ENCODE measurements at places on chromosomes 5 and 9.

DNA sequence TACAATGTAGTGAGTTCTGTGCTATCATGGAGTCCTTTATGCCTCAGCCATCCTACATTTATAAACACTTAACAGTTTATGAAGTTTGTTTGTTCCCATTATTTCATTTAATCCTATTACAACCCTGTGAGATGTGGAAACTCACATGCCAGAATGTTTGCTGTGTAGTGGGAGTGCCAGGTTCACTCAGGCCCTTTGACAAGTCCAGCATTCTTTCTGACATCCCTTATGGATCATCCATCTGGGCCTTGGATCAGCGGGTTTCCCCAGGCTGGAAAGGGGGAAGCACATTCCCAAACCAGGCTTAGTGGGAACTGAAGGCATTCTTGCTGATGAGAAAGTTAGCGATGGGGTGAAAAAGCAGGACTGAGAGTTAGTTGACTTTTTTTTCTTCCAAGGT, 128.1 kb upstream of the OTULINL start:
- DNase-seq, result no peak

DNA sequence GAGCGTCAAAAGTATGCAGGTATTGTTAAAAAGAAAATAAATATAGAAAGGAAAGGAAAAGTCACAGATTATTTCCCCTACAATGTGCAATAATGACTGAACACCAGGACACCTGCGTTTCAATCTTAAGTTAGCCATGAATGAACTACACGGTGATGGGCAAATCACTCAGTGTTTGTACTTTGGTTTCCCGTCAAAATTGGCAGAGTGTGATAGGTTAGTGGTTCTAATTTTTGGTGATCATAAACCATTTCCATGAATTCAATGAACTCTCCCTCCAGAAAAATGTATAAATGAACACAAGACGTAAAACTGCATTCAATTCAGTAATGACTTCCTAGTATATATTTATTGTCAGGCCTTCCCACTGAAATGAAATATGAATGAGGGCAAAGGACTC, 59.0 kb upstream of the ITGA1 start:
- no peak for DNase-seq

- DNase-seq, result no peak
These were observed 8.6 kb downstream of the PDGFRB start for GRCh38 chr5:150146862-150147601.

- no peak for DNase-seq
These were observed 15.5 kb upstream of the HSD17B3 start for GRCh38 chr9:96317335-96317980.

- DNase-seq, result no peak
These were observed 14.2 kb upstream of the ZNF608 start for GRCh38 chr5:124760608-124761007.

DNA sequence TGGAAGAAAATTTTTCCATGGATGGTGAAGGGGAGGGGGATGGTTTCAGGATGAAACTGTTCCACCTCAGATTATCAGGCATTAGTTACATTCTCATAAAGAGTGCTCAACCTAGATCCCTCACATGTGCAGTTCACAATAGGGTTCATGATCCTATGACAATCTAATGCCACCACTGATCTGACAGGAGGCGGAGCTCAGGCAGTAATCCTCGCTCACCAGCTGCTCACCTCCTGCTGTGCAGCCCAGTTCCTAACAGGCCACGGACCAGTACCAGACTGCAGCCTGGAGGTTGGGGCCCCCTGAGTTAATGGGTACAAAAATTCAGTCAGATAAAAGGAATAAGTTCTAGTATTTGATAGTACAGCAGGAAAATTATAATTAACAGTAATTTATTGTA, 337.2 kb downstream of the NPR3 start:
- no peak for DNase-seq

DNA sequence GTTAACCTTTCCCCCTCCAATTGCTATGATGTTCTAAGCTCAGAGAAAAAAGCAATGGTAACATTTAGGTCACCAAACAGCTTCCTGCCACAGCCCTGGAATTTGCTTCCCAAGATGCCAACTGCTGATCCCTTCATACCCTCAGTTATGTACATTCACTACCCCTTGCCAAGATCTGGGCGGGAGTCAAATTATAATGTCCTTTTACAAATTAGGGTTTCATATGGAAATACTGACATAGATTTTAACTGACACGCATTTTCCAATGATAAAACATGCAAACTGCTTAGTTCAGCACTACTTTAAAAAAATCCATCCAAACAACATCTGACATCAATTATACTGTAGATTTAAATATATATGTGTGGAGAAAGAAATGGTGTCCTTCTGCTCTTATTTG, 5.0 kb downstream of the LOX start:
- DNase-seq, result no peak

DNA sequence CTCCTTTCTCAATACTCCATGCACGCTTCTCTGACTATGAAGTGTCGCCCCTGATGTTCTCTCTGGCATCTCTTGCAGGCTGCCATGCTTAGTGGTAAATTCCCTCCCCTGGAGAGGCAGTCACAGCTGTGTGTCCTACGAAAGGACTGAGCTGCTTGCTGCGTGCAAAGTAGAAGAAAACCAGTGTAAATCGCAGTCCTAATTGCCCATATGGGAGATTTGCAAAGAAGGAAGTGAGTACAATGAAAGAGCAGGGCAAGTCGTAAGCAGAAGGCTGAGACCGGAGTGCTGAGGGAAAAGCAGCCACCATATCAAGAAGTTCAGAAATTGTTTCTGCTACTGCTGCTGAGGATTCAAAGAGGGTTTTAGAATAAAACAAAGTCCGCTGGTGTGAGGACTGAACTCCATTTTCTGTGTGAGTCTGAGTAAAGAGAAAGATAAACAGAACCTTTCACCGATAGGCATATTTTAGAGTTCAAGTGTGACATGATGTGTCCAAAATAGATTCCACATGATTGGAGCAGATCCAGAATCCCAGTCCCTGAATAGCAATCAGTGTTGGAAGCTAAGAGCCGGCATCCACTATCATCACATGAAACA, 507.8 kb upstream of the MPDZ start:
- no peak for DNase-seq

DNA sequence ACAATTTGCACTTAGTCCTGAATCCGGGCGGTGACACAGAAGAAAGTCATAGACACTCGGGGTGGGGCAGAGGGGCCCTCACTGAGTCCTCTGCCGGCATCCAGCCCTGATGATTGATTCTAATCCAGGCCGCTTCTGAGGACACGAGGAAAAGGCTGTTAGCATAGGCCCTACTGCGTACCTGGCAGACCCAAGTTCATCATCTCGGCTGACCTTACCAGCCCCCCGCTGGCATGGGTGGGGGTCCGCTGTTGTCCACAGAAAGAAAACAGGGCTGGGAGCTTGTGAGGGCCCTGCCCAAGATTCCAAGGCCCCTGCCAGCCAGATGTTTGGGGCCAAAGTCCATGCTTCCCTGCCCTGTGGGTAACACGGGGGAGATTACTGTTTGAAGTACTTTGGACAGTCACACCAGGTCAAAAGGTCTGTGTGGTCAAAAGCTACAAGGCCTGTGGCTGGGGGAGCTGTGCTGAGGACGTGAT, 24.5 kb downstream of the ERGIC1 start:
- no peak for DNase-seq

GRCh38 chr5:80853413-80853812, 106.8 kb upstream of the RASGRF2 start:
- no peak for DNase-seq

- DNase-seq, result no peak
These were observed 1533.3 kb upstream of the WWC1 start for GRCh38 chr5:166758151-166758550.

DNA sequence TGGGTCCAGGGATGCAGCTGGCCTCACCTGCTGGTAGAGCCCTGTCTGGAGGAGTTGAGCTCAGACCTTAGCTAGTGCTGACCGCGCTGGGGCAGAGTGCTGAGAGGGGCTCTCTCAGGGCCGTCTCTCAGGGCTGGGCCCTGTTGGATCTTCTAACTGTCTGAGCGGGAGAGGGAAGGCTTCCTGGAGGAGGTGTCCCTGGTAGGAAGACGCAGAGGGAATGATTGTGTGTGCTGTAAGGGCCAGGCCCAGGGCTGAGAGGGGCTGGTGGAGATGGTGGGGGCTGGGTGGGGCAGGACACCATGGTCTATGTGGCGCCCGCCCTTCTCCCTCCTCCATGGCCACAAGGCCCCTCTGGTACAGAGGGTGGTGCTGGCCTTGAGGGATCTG, 55.0 kb downstream of the RXRA start:
- DNase-seq, result no peak

DNA sequence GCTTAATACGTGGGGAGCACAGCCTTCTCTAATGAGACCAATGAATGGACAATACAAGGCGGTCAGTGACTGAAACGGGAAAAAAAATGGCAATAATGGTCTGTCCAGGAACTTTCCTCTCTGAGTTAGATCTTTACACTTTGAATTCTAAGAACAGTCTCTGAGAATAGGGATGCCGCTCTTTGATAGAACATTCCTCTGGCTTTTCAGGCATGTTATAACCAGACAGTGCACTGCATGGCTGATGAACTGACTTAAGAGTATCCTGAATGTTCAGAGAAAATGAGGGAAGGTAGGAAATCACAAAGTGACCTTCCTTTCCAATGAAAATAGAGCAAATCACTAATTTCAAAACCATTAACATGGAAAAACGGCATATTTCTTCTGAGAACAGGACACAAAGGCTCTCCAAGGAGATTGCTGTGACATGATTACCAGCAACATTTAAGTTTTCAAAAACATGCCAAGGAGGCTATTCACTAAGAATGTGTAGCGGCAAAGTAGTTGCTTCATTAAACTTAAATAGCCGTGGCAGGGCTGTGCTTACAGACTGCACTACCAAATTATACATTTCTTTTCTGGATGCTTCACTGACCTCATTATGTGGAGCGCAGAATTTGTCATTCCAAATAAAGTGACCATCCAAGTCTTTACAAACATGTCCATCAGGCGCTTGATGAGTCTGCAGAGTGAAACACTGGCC, 105.9 kb downstream of the MARCHF3 start:
- DNase-seq, result no peak

DNA sequence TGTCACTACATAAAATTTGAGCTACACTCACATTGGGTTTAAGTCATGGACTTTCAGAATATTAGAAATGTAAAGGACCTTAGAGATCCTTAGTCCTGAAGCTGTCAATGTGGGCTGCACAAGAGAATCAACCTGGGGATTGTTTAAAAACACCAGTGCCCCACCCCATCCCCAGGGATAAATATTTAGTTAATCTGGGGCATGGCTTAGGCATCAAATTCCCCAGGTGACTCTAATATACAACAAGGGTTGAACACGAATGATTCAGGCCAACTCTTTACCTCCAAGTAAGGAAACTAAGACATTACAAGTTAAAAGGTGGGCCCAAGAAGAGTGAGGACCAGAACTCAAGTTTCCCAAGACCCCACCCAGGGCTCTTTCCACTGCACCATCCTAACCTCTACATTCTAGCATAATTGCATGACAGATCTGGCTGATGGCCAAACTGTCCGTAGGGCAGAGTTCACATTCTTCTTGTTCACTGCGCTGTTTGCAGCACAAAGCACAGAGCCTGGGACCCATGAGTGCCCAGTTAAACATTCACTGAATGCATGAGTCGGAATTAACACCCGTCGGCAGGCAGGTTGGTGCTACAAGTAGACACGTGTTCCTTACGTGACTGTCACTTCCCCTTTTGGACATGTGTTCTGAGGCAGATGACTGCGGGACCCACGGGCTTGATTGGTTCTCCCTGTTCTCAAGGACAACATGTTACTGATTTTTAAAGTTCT, 25.2 kb downstream of the CYFIP2 start:
- DNase-seq, result no peak

- DNase-seq, result no peak
These were observed 5.1 kb downstream of the HOMER1 start for GRCh38 chr5:79508794-79509193.

DNA sequence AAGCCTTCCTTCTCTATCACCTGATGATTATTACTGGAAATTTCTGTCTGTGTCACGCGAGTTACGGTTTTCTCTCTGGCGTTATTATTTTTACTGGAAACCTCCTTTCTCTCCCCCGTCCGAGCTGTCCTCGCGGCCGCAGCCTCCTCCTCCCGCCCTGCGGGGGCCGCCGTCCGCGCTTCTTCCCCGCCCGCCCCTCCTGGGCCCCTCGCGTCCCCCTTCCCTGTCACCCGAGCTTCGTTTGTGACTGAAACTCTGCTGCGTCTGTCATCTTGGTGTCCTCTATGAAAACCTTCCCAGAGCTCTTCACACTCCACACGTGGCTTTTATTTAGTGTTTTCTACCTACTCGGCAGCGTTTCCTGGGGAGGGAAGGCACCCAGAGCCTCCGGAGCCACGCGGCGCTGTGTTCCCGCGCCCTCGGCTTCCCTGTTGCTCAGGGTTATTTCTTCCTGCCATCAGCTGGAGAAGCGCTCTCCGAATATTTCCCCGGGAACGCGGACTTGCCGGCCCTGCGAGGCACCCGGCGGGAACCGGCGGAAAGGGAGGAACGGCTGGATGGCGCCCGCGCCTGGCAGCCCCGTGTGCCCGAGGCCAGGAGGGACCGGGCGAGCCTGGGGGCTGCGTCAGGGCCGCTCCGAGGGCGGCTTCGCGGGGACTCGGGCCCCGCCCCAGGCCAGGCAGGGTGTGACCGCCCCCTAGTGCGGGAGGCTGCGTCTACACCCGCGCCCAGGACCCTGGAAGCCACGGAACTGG, 33.9 kb downstream of the TRIP13 start:
- DNase-seq, result no peak

DNA sequence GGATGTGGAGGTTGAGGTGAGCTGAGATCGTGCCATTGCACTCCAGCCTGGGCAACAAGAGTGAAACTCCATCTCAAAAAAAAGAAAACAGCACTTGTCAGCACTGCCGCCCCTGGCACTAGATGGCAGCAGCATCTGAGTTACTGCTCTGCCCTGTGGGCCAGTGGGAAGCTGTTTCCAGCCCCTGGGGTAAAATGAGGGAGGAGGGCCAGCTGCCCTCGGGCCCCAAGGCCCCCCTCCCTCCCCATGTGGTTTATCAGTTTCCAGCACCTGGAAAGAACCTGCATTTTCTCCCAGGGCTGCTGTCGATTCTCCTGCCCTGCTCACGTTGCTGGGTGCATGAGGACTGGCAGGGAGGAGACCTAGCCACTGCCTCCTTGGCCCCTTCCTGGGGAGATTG, 13.2 kb upstream of the CEL start:
- no peak for DNase-seq

- DNase-seq, result no peak
These were observed 12.6 kb downstream of the UNC5A start for GRCh38 chr5:176822793-176823481.

DNA sequence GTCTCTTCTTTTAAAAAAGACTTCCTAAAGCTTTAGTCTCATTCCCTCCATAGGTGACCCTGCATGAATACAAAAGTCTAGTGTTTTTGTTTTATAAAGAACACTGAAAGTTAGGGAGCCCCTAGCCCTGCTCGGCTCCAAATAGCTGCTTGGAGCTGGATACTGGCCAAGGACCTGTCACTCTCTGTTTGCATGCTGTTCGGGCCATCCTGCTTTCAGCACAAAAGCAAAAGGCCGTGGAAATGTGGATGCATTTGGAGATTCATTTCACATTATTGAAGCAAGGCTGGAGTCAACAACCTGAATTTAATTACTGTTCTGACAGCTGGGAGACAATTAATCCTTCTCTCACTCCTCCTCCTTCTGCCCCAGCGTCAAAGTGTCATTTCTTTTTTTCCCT, 151.7 kb upstream of the NMUR2 start:
- peak; percentile 59 for DNase-seq
